Neuronal stem cell (in vitro differentiated cells): ENCODE measurements at places on chromosomes 4 and X.

- DNase-seq: no peak
Observed at GRCh38 chrX:42955349-42955748, 177.4 kb upstream of the PPP1R2C start.

- no peak for DNase-seq
Observed at GRCh38 chrX:77668391-77669237, 117.4 kb downstream of the ATRX start.

DNA sequence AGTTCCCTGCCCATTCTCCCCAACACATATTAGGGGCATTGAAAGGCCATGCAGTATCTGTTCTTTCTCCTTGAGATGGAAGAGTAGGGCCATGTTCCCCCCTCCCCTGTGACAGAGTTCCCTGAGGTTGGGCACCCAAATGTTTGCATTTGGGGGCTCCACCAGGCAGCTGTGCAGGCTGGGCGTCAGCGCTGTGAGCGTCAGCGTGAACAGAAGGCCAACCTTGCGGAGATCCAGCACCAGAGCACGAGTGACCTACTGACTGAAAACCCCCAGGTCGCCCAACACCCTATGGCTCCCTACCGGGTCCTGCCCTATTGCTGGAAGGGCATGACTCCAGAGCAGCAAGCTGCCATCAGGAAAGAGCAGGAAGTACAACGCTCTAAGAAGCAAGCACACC is 3.9 kb downstream of the HSD17B10 start:
- no peak for DNase-seq

- no peak for DNase-seq
Observed at GRCh38 chr4:6909970-6910339, 329 bp downstream of the TBC1D14 start.

GRCh38 chrX:154300816-154301215 is 5.2 kb downstream of the TKTL1 start:
- no peak for DNase-seq
